ENCODE measurements at places on chromosomes 4 and X.
A peak's percentile ranks its signal among the peaks of the same experiment; 100 is the strongest.

DNA sequence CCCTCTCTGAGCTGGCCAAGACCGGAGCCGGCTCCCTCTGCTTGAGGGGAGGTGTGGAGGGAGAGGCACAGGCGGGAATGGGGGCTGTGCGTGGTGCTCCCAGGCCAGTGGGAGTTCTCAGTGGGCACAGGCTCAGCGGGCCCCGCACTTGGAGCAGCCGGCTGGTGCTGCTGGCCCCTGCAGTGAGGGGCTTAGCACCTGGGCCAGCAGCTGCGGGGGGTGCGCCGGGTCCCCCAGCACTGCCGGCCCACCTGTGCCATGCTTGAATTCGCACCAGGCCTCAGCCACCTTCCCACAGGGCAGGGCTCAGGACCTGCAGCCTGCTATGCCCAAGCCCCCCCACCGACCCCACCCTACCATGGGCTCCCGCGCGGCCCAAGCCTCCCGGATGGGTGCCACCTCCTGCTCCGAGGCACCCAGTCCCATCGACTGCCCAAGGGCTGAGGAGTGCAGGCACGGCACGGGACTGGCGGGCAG, 602.5 kb downstream of the KCTD8 start:
- DNase-seq, result no peak

GRCh38 chr4:7465017-7465416, 30.3 kb upstream of the PSAPL1 start:
- DNase-seq, result no peak

DNA sequence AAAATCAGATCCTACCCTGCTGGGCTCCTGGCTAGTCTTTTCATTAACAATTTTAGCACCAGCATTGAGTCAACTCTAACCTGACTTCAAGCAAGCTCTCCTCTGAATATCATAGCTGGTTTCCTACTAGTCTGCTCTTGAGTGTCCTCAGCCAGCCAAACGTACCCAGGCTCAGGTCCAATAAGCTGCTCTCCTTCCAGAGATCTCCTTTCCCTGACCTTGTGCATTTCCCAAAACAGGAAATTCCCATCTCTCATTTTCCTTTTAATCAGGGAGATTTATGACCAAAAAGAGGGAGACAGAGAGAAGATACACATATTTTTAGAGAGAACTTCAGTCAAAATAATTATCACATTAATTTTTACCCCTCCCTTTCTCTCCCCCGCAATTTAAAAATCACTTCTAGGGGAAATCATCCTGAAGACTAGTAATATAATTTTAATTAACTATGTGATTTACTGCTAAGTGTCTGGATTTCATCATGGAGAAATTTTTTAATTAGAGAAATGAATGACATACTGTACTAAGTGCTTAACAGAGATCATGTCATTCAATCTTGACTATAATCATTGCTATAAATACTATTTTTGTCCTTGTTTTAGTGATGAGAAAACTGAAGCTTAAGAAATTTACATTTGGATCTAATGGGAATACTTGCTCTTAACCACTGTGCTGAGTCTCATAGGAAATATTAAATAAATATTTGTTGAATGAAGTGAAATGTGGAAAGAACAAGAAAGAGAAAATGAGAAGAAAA, 421.7 kb upstream of the INTU start:
- no peak for DNase-seq

DNA sequence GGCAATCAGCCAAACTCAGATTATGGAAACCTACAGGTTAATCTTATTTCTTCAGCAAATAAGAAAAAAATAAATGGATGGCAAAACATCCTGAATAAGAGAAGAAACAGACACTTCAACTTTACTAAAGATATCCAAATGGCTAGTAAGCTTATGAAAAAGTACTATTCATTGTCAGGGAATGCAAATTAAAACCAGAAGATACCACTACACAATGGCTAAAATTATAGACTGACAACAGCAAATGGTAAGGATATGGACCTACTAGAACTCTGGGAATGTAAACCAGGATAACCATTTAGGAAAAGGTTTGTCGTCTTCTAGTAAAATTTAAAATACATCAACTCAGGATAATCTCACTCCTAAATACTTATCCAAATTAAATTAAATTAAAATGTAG, 24.3 kb downstream of the GRSF1 start:
- no peak for DNase-seq

GRCh38 chrX:75303795-75304194, 29.9 kb downstream of the UPRT start:
- no peak for DNase-seq

GRCh38 chrX:152884171-152884570, 13.7 kb upstream of the ZNF185 start:
- DNase-seq, result no peak

DNA sequence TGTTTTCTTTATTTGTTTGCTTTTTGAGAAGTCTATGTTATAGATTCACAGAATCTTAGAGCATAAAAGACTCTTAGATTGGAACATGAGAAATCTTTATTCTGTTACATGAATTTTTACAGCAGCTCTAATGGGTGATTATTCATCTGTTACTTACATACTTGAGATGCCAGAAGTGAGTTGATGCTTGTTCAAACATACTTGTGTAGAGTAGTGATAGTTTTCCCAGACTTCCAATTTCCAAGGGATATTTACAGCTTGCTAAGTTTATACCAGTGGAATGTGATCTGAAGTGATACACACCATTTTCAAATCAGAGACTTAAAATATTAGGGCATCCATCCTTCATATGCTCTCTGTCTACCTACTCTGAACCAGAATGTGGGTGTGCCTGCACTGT, 252.9 kb upstream of the SMIM31 start:
- DNase-seq, result no peak

DNA sequence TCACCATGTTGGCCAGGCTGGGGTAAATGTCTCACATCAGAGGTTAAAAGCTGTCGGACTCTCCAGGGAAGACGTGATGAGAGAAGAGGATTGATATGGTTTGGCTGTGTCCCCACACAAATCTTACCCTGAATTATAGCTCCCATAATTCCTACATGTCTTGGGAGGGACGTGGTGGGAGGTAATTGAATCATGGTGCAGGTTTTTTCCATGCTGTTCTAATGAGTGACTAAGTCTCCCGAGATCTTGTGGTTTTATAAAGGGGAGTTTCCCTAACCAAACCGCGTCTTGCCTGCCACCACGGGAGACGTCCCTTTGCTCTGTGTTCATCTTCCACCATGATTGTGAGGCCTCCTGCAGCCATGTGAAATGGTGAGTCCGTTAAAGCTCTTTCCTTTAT, 64.4 kb downstream of the ASMT start:
- no peak for DNase-seq

DNA sequence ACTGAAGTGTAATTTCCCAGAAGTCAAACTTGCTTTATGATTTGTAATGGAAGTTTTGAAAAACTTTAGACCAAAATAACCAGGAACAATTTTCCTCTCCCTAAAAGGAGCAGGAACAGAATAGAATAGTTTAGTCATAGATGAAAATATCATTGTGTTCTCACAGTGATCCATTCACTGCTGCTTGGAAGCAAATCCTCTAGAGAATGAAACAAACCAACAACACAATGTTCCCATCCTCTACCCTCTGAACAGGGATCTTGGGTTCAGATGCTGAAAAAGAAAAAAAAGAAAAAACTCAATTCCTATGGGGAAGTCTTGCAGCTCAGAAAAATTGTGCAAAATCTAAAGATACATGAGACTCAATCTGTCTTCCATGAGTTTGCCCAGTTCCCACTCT, 12.2 kb downstream of the DSPP start:
- DNase-seq, result no peak

DNA sequence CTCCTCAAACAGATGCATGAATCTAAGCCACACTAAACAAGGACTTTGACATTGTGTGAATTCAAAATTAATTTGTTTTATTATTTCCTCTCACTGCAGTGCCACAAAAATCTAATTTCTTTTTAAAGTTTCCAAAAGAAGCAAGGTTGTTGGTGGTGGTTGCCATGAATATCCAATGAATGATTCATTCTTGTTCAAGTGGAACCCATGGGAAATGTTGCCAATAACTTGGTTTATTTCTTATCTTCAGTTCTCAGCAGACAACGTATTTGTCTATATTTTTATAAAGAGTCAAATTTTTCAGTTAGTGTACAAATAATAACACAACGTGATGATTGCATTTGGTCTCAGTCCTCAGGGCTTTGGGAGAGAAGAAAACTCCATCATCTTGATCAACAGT, 309.4 kb upstream of the NOCT start:
- DNase-seq, result no peak

DNA sequence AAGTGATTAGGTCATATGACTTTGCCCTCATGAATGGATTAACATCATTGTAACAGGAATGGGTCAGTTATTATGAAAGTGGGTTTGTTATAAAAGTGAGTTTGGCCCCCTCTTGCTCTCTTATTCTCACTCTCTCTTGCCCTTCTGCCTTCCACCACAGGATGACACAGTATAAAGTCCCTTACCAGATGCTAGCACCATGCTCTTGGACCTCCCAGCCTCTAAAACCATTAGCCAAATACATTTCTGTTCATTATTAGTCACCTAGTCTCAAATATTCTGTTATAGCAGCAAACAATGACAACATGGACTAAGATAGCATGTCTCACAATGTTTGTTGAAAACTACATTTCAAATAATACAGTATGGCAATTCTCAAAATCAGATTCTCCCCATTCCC, 59.7 kb downstream of the RWDD4 start:
- no peak for DNase-seq

- DNase-seq, result no peak
Observed at GRCh38 chr4:176675810-176676209, 116.9 kb downstream of the VEGFC start.

- no peak for DNase-seq
Observed at GRCh38 chr4:145182222-145182621, 1.8 kb upstream of the OTUD4 start.

- DNase-seq, result no peak
Observed at GRCh38 chrX:129634541-129634940, 20.2 kb downstream of the APLN start.

DNA sequence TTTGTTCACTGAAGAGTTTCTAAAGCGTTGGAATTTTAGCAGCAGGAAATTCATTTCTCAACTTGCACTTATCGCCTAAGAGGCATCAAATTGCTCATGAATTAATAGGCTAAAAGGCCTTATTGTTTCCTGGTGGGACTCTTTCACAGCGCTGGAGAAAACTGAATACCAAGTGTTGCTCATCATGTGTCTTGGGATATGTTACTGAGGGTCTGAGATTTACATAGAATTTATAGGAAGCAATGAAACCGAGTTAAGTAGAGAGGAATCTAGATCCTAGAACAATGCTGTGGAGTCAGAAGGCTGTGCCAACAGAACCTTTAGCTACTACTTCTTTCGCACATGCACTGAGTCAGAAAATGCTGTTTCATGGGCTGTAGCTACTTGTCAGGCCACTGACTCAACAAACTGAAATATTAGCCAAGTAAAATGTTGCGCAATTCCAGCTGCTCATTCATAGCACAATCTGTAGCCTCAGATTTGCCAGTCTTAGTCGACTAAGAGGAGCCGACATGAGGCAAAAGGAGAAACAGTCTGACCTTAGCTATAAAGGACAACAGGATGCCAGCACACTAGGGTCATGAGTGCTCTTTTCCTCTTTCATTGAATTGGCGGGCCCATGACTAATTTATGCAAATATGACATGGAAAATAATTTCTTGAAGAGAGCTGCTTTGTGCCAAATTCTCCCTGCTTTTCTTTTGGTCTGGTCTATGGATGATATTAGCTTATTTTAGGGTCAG, 35.9 kb upstream of the CXCL8 start:
- DNase-seq, result no peak

DNA sequence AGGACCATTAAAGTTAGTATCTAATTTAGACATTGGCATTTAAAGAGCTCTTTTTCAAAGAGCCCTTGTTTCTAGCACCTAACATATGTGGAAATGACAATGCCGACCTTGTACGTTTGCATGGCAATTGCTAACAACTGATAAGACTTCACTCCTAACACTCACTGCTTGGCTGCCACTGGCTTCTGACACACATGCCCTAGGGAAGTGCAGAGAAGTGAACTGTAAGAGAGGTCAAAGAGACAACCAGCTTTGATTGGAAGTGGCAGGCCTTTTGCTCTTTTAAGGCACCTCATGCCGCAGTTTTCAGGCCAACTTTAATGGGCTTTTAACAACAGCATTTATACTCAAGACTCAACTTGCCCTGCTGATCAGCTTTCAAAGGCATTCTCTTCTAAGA, 158.4 kb downstream of the RAB28 start:
- DNase-seq, result no peak

DNA sequence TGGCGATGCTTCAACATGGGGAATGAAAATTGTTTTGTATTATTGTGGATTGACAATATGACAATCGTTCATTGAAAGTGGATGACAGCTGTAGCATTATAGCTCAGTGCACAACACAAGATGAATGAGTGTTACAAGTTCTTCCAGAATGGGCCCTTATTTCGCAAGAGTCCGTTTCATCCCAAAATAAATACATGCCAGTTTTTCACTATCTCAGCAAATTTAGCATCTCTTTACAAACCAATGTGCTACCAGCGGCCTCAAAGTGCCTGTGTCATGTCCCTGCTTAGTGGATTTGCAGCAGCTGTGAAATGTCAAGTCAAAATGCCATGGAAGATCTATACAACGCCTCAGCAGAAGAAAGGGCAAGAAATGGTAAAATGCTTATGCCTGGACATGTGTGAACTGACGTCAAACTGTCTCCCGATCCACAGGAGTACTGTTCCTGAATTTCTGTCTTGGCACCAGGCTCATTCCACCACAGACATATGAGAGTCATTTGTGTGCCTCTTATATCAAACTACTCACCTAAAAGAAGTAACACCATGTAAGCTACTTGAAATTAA, 109.6 kb downstream of the MAML3 start:
- no peak for DNase-seq

GRCh38 chrX:129781134-129781672, 1.5 kb downstream of the SASH3 start:
- DNase-seq, result peak; percentile 57

DNA sequence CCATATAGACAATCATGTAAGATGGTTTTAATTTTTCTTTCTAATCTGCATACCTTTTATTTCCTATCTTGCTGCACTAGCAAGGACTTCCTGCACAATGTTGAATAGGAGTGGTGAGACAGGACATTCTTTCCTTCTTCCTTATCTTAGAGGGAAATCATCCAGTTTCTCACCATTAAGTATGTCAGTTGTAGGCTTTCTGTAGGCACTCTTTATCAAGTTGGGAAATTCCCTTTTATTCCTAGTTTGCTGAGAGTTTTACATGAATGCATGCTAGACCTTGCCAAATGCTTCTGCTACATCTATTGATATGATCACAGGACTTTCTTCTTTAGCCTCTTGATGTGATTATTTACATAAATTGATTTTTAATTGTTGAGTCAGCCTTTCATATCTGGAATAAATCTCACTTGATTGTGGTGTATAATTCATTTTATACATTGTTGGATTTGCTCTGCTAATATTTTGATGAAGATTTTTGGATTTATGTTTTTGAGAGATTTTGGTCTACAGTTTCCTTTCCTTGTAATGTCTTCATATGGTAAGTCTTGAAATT, 23.8 kb downstream of the RNF175 start:
- DNase-seq, result no peak

- DNase-seq, result no peak
Observed at GRCh38 chrX:126395909-126396308, 156.7 kb downstream of the DCAF12L1 start.

- no peak for DNase-seq
Observed at GRCh38 chr4:37889849-37890800, 759 bp upstream of the TBC1D1 start.

GRCh38 chr4:14193601-14194000, 566.1 kb upstream of the BOD1L1 start:
- DNase-seq, result no peak

GRCh38 chr4:6095897-6096296, 77.7 kb upstream of the C4orf50 start:
- no peak for DNase-seq
